ENCODE measurements at places on chromosomes 11 and 22.

- no peak for DNase-seq
These were observed 5.6 kb downstream of the OR52R1 start for GRCh38 chr11:4798427-4799183.

- no peak for DNase-seq
These were observed 9.4 kb upstream of the RBM4B start for GRCh38 chr11:66686801-66687750.

DNA sequence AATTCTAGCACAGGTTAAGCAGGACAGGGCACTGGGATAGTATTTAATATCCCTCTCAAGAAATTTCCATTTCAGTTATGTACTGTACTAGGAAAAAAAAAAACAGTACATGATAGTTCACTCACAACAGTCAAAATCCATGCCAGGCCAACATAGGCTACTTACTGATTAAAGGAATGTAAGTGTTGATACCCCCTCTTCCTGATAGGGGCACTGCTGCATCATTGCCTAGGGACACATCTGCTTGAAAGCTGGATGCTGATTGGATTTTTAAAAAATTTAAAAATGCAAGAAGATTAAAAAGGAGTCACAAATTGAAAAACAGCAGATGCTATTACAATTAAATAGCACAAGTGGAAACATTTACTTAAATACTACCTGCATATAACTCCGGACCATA, 43.4 kb downstream of the APOL5 start:
- DNase-seq, result peak; percentile 8

DNA sequence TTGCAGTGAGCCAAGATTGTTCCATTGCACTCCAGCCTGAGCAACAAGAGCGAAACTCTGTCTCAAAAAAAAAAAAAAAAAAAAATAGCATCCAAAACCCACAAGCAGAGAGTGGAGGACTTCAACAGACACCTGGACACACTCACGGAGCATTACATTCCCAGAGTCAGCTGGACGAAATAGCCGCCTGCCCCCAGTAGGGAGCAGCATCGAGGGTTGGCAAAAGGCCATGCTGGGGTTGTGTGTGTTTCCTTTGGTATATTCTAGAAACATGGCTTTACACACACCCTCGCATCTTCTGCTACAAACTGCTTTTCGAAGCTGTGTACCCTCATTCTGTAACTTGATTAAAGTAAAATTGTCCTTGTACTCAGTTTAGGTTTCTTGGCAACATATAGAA, 5.3 kb downstream of the ADA2 start:
- DNase-seq, result peak; percentile 73

- DNase-seq, result no peak
These were observed 328.1 kb upstream of the PITPNB start for GRCh38 chr22:28247136-28247535.

DNA sequence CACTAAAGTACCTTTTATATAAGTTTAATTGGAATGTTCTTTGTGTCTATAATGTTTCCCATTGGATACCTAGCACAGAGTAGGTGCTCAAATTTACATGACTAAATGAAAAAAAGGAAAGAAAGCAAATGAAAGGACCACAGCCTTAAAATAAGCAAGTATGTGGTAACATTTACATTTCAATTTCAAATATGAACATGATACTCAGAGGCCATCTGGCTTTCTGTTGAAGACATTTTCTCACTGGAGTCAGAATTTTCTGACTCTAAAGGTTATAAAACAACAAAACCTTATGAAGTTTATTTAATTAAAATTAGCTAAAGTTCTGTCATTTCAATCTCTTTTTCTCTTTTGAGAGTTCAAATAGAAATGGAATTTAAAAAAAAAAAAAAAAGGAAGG, 904 bp upstream of the ANGPTL5 start:
- DNase-seq, result no peak

- no peak for DNase-seq
These were observed 795 bp upstream of the MSANTD4 start for GRCh38 chr11:106022795-106023275.

DNA sequence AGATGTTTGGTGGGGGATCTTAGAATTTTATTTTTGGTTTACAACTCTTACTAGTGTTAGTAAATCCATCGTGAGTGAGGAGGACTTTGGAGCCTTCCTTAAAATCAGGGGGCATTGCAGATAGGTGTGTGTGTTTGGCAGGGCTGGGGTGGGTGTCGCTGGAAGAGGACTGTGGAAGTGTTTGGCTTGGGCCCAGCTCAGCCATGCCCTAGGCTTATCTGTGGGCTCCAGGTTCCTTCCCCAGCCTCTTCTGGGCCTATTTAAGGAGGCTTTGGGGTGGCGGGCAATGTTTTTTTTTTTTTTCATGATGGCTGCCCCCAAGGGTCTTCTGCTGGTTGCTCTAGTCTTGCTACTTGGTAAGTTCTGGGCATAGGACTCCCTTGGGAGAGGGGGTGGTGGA, 22.1 kb downstream of the MTFP1 start:
- no peak for DNase-seq

DNA sequence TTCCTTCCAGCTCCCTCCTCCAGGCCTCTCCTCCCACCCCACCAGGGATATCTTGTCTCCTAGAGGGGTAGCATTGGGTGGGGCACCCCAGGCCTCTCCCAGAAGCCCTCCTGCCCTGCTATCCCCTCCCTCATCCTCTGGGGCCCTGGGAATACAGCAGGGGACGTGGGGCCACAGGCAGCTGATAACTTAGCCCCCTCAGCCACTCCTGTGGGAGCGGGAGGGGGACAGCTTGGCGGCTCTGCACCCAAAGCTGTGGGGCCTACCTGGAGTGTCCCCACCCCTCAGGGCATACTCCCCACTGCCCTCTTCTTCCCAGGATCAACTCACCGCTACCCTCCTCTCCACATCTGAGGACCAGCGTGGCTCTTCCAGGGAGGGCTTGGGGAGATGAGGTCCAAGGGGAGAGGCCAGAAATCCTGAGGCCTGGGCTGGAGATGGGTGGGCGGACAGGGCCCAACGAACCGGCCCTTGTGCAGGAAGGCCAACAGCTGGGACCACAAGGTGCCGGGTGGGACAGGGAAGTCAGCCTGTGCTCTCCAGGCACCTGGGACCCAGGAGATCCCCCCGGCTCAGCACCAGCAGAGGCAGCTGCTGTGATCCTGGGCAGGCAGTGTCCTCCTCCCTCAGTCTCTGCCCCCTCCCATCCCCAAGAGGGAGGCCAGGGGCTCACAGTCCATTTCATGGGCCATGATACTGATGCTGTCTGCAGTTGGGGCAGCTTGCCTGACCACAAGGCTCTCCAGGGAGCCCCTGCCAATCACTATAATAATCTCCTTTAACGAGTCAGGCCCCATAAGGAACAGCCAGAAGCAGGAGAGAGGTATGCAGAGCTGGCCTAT, 23.2 kb downstream of the NEAT1 start:
- DNase-seq, result peak; percentile 35

DNA sequence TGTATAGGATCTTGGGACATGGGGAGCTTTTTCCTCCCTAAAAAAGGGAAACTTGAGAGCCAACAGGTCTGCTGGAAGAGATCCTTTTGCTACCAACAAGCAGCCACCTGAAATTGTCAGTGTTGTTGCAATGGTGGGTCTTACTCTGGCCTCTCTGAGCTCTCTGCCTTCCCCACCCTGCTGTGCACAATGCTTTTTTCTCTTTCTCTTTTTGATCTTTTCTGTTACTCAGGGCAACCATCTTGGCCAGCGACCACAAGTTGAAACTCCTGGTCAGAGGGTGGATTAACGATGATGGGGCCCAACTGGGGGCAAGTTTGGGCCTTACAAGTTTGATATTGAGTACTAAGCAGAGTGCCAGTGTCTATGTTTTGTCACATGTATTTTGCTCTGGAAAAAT, 155.8 kb downstream of the KIRREL3 start:
- DNase-seq, result no peak

DNA sequence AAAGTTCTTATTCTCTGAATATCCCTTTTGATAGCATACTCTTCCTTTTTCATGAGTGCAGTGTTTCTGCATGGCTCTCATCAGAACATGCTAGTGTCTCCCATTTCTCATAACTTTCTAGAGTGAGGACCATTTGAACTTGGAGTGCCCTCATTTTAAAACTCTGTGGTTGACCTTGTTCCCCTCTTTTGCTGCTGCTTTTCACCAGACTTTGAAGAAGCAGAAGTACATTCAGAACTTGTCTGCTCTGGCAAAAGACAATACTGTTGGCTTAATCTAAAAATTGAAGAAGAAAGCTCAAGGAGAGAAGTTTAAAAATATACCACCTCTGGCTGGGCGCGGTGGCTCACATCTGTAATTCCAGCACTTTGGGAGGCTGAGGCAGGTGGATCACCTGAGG, 35.0 kb downstream of the PPARA start:
- no peak for DNase-seq

DNA sequence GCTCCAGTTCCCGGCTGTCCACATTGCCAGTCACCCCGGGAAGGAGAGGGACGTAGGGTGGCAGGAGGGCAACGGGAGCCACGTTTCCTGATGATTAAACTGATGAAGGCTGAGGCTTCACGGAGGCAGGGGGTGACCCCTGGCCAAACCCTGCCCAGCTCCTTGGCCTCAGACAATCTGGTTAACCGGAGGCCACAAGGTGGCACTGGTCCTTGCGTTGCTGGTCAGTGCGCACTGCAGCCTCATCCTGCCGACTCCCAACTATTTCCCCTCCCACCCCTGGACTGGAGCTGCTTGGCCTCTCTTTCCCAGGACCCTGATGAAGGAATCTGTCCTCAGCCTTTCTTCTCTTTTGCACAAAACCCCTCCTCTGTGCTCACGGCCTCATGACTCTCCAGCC, 75.3 kb downstream of the PDE2A start:
- no peak for DNase-seq

DNA sequence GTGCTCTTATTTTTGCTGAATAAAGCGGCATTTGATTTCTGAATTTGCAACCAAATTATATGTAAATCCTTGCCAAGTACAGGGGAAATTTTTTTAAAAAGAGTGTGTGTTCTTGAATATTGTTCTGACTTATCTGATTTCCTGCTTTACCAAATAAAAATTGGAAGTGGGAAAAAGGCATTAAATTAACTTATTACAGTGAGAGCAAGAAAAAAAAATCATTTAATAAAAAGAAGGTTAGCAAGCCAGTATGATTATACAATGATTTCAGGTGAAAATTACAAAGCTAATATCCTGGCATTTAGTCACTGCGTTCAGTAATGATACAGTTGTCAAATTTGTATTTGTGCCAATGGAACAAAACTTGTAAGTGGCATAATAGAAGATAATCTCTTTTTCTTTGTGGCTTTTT, 82.1 kb upstream of the PPARA start:
- no peak for DNase-seq
